Spinal cord (tissue), 10 donors: ENCODE measurements at places on chromosomes 1 and 21.

DNA sequence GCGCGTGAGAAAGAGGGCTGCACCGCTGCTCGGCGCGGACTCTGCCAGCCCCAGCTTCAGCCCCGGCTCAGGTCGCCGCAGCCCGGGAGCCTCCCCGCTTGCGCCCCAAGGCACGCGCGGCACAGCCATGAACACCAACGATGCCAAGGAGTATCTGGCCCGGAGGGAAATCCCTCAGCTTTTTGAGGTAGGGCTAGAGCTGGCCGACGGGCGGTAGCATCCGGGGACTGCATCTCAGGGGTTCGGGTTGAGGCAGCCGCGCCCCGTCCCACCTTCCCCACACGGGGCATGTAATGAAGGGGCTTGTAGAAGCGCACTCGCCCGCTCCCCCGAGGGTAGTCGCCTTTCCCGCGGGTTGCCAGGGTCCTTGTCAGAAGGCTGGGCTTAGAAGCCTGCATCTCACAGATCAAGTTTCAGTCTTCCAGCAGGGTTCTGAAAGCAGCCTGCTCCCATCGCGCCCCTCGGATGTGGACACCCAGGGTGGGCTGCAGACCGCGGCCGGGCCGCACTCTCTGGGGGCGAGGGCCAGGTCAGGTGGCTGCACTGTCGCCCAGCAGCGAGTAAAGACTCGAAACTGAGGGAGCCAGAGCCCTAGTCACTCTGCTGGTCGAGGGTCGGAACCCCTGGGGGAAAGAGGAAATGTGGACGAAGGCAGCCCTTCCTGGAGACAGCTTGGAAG, 507 bp downstream of the AK5 start:
- no peak for DNase-seq

- DNase-seq, result no peak
These were observed 484.2 kb downstream of the SIPA1L2 start for GRCh38 chr1:232145768-232146167.

- no peak for DNase-seq
These were observed 34.0 kb upstream of the FAM89A start for GRCh38 chr1:231074046-231074445.

- no peak for DNase-seq
These were observed 436.4 kb upstream of the PKN2 start for GRCh38 chr1:88247666-88248065.

GRCh38 chr1:1470626-1471388, 758 bp upstream of the ATAD3B start:
- no peak for DNase-seq
